Stimulated activated CD4-positive, alpha-beta T cell treated with anti-CD3 and anti-CD28 coated beads, Interleukin-1b, Interleukin-23, amount 100 ng/mL, for 1 hour (primary cell): ENCODE measurements at places on chromosomes 2 and 18.

DNA sequence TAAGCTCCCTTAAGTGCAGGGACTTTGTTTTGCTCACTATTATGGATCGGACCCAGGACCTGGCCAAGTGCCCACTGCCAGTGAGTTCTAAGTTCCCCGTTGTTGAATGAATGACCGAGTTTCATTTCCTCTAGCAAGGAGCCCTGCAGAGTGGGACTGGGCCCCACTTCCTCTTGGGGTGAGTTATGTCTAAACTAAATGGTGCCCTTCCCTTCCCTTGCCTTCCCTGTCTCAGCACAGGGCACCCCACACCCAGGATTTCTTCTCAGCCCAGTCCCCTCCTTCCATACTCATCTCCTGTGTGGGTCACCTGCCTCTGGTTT, 195.3 kb upstream of the HS6ST1 start:
- DNase-seq, result no peak

- no peak for DNase-seq
Measured at GRCh38 chr2:108236676-108237335, 3.0 kb upstream of the SULT1C3 start.

DNA sequence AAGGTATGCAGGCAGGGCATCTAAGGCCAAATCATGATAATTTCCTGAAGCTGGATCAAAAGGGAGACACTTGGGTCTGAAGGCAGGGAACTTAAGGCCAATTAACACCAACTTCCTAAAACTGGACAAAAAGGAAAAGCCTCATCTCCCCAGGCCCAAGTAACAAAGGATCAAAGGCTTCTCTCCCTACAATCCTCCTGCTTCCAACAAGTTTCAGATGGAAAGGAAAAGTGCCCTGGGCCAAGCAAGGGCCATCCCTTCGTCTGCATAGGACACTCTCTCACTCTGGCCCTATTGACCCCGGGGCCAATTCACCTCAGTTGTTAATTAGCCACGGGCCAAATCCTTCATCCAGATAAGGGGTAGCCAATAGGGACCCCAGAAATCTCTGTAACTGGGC, 1335.8 kb upstream of the CDH2 start:
- DNase-seq, result no peak

- DNase-seq, result no peak
Measured at GRCh38 chr2:58138396-58139030, 91.9 kb downstream of the VRK2 start.

- DNase-seq, result no peak
Measured at GRCh38 chr2:29201979-29202378, 86.8 kb downstream of the CLIP4 start.

DNA sequence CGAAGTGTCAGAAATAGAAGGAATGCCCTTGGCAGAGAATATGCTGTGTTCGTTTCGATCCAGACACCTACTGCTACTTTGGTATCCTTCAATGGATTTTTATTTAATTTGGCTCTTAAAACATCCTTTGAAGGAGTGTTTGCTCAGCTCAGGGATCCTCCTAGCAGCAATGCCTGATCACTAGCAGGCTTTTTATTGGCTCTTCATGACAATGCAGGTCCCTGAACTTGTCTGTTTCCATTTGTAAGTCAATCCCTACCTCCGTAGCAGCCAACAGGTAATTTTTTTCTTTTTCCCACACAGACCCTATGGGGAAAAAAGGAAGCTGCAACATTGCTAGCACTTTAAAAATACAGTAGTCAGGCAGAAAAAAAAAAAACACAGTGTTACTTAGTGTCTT, 366.2 kb upstream of the LRRTM1 start:
- no peak for DNase-seq

GRCh38 chr2:10371441-10372196, 68.9 kb downstream of the HPCAL1 start:
- no peak for DNase-seq

GRCh38 chr2:132725148-132725547, 55.1 kb upstream of the LYPD1 start:
- no peak for DNase-seq

DNA sequence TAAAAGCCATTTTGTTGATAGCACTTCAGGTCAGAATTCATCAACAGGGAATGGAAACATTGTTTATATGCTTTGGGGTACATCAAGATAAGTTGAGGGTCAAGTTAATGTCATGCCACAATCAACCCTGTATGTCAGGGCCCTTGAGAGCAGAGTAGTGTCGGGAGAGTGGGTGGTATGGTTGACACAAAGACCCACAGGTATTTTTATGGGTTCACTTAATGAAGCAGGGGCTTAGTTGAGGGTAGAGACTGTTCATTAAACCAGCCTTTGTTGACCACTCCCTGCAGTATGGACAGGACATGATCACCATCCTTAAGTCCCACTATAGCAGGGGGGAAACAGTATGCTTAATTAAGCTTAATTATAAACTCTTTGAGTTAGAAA, 5.7 kb downstream of the RPL37A start:
- no peak for DNase-seq
